ENCODE measurements at places on chromosomes 3 and 15.

DNA sequence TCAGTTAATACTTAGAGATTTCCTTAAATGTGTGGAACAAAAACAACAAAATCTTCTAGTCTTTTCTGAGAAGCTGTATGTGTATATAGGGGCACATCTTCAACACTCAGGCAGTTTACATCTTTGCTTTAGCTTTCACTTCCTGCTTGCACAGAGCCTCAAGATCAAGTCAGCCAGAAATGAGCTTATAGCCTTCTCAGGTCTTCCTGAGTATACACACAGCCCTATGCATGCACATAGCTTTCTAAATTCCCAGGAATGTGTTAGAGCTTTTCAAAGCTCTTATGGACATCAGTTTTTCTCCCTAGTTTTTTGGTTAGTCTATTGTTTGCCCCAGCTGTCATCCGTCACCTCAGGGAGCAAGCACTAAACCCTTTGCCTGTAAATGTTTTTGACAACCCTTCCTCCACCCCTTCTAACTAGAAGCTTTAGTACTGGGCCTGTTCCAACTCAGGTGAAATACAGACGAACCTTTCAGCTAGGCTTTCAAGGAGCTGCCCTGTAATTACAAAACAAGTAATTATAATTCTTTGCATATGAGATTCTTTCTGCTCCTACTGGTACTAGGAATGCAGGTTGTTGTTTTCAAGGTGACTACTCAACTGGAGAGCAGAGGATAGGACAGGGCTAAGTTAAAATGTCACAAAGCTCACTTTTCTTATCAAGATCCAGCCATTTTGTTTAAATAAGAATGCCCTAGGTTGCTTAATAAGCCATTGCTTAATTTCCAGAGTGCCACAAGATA is 22.6 kb upstream of the MTMR10 start:
- DNase-seq: no peak

DNA sequence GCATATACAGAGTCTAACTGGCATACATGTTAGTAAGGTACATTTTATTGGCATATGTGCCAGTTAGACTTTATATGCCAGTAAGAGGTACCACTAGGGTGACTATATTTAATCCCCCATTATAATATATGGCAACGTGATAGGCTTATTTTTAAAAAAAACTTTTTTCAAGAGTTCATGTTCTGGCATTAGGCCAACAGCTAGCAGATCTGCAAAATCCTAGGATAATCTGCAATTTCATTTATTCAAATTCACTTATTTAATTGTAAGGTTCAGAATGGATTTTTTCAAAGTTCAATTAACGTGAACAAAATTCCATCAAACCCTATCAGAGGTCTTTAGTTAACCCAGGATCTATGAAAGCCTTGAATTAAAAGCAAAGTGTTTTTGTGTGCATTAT is 31.9 kb downstream of the NIT2 start:
- DNase-seq: no peak

DNA sequence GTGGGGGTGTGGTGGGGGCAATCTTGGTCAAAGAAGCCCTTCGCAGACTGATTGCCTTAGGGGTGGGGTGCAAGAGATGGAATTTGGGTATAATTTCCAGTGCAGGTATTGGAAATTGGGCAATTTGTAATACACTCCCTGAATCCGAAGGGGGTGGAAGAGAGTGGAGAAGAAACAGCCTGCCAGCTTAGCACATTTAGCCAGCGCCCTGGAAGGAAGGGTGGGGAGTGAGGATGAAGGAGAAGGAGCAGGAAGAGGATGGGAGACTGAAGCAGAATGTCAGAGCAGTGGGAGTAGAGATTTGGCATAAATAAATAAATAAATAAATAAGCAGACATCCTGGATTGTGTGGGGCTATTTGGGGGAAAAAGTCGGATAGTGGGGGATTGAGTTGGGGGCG is 1.6 kb downstream of the GAP43 start:
- no peak for DNase-seq

GRCh38 chr3:125045965-125046364 is 9.8 kb downstream of the HEG1 start:
- DNase-seq: no peak

GRCh38 chr3:33299395-33300081 is 22.3 kb downstream of the FBXL2 start:
- no peak for DNase-seq

GRCh38 chr3:129384594-129385323 is 43.7 kb downstream of the EFCAB12 start:
- no peak for DNase-seq

DNA sequence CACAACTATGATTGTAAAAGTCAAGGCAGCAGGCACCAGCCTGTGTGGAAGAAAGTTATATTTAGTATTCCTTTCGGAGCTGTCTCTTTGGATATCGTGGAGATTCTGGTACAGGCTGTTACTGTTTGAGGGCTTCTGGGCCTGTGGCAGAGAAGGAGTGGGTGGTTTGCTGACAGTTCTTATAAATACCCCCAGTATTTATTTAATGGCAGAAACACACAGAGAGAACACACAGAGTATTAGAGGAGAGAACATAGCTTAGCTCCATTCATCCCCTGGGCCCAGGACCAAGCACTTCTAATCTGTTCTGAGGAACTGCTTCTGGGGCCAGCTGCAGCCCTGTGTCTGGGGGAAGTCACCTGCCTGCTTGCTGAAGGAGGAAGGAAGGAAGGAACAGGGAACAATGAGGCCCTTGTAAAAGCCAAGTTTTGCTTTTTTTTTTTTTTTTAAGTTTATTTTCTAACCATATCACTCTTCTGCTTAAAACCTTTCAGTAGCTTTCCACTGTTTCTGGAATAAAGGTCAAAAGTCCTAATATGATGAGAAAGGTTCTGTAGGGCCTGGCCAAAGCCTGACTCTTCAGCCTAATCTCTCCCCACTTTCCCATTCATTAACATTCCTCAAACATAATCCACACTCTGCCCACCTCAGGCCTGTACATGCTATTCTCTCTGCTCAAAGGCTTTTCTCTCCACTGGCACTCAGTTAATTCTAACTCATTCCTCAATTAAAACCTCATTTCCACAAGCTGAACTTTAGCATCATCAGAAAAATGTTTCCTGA is 11.8 kb upstream of the PP2D1 start:
- no peak for DNase-seq

- no peak for DNase-seq
Observed at GRCh38 chr3:101577286-101577685, 3.3 kb downstream of the PCNP start.

- no peak for DNase-seq
Observed at GRCh38 chr15:35874260-35874905, 328.4 kb upstream of the DPH6 start.

- no peak for DNase-seq
Observed at GRCh38 chr15:36601497-36601932, 22.1 kb downstream of the CDIN1 start.

GRCh38 chr3:134002306-134002705 is 27.4 kb downstream of the SLCO2A1 start:
- no peak for DNase-seq

All from right lung (tissue), 10 donors.